Vagina (tissue), 2 donors: ENCODE measurements at places on chromosomes 12 and 14.

DNA sequence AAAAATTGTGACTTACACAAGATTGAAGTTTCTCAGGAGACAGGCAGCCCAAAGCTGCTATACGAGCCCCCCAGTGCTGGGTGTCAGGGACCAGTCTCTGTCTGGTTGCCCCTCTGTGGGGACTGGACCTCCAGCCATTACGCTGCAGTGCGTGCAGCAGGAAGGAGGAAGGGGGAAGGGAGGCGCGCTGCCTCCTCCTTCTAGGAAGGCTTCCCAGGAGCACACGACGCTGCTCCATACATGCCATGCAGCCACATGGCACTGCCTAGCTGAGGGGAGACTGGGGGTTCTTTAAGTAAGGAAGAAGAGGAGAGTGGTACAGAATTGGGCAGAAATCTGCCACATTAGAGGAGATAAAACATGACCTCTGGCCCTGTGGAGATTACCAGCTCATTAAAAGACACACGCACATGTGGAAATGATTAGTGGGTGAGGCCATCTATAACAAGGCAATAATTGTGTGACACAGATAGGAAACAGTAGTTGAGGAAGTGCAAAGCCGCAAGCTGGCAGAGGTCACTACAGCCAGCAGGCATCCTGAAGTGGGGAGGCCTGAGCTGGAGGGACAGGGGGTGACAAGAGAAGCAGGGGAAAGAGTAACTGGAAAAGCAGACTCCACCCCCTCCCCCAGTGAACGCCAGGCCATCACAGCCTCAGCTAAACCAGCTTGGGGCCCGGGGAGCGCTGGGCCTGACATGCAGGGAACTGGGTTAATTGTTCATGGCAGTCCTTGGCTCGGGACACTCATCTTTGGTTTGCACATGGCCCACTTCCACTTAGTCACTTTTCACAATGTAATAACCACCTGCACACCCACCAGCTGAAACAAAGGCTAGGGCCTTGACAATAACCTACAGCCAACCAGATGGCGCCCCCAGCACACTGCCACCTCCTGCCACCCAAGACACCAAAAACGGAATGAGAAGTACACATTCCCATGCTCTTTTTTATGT is 39.6 kb downstream of the CCDC88C start:
- DNase-seq: no peak

GRCh38 chr14:103519837-103520212 is 2.8 kb downstream of the CKB start:
- DNase-seq: no peak

DNA sequence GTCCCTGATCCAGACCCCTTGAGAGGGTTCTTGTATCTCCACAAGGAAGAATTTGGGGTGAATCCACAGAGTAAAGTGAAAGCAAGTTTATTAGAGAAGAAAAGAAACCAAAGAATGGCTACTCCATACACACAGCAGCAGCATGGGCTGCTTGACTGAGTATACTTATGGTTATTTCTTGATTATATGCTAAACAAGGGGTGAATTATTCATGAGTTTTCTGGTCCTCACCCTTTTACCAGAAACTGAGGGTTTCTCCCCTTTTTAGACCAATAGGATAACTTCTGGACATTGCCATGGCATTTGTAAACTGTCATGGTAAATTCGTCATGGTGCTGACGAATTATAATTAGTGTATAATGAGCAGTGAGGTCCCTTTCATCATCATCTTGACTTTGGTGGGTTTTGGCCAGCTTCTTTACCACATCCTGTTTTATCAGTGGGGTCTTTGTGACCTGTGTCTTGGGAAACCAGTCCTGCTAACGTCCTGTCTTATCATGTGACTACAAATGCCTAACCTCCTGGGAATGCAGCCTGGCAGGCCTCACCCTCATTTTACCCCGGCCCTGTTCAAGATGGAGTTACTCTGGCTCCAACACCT is 121.9 kb downstream of the SPTSSA start:
- DNase-seq: no peak

GRCh38 chr12:53344824-53345485 is 8.8 kb upstream of the SP7 start:
- DNase-seq: no peak

DNA sequence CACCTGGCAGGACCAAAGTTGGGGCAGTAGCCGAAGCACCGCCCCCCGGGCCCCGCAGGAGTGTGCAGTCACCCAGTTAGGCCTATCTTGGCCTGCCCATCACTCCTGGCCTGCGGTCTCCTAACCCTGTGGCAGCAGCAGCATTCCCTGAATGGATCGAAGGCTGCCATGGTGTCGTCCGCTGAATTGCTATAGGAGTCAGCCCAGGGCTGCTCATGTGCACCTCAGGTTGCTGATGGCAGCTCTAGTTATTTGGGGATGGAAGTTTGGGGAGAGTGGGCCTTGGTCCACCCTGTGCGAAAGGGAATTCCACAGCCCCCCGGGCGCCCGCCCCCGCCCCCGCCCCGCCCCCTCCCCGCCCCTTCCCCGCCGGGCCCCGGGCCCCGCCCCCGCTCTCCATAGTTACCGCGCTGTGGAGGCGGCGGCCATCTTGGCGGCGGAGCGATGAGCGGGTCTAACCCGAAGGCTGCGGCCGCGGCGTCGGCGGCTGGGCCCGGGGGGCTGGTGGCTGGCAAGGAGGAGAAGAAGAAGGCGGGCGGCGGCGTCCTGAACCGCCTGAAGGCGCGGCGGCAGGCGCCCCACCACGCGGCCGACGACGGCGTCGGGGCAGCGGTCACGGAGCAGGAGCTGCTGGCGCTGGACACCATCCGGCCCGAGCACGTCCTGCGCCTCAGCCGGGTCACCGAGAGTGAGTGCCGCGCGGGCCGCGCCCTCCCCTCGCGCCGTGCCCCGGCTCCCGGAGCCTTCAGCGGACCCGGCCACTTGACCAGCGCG is at the start of gene UNC119B:
Gene UNC119B, plus strand, starts transcription at position 428 of the 774 bp plus-strand sequence. Its CDS starts 17 bp downstream, at position 445.
- DNase-seq: no peak

- no peak for DNase-seq
Measured at GRCh38 chr14:53016491-53016890, 65.6 kb upstream of the FERMT2 start.
